Fibroblast of lung (primary cell): ENCODE measurements at places on chromosomes 6 and 20. TPM values are rescaled to one million over a fixed set of nuclear protein-coding genes. Genes with fewer than 3 reads are reported as not detected.

PRDM1 gene
- total RNA-seq = 2.3 and 5.4 TPM in 2 replicates

DAAM2 gene
- total RNA-seq = 25.9 and 41.5 TPM in 2 replicates

PSMB9 gene
- 54.7 and 64.4 TPM in 2 replicates for total RNA-seq

CYP39A1 gene
- 3.6 and 3.8 TPM in 2 replicates for total RNA-seq

SIM1 gene
- total RNA-seq = not detected in 2 replicates

TFAP2A gene
- total RNA-seq = not detected in 2 replicates
